ENCODE measurements at places on chromosomes 11 and 22.

DNA sequence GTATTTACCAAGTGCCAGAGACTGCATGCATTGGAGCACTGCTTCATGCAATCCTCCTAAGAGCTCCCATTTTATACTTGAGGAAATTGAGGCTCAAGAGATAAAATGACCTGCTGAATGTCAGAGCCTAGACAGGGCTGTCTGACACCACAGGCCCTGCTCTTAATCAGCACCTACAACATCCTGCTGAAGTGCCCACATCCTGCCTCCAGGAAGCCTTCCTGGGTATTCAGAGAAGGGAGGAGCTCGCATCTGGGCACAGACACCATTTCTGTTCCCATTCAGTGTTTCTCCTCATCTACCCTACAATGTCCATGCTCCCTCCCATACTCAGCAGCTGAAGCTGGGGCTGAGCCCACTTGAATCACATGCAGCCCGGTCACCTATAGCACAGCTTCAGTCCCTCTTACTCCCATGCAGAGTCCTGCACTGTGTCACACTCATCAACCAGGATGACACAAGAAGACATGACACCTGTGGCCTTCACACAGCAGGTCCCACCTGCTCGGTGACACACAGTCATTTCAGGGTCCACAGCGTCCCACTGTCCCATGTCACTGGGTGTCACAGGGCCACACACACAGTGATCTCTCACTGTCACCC is 53.1 kb downstream of the PDE2A start:
- DNase-seq, result no peak

DNA sequence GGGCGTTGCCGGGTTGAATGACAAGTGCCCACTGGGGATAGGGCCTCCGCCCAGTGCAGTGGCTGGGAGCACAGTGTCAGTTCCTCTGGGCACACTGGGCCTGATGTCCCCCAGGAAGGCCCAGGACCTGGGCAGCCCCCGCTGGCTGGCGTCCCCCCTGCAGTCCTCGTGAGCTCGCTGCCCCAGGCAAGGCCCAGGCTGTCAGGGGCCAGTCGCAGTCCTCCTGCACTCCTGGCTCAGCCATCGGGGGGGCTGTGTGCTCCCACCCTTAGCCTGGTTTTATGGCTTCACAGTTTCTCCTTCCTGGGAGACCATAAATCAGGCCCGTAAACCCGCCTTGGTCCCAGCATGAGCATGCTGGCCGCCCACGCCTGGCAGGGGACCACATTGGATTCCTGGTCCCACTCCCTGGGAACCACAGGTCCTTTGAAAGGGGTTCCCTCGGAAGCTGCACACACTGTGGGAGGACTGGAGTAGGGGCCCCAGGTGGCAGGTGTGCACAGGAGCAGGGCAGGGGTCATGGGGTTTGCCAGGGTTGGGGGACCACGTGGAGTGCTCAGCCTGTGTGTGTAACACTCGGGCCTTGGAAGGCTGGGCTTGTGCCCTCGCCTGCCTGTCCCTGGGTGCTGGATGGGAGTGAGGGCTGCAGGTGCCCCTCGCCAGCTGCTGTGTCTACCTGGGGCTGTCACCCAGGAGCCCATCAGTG is 113.6 kb downstream of the KCNQ1OT1 start:
- no peak for DNase-seq

DNA sequence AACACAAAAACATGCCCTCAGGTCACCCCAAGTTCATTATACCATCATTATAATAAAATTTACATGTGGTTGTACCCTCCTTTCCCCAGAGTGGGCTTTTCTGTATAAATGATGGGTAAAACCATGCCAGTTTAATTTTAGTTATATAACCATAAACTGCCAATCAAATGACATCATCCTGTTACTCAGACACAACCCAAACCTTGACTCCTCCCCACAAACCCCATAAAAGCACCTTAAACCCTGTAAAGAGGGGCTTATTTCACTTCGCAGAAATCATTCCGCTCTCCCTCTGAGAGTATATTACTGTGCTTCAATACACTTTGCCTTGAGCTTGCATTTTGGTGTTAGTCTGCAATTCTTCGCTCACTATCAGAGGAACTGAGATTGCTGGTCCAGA is 5.5 kb upstream of the APOL3 start:
- no peak for DNase-seq

GRCh38 chr11:89433278-89433677 is 57.9 kb downstream of the NOX4 start:
- no peak for DNase-seq

DNA sequence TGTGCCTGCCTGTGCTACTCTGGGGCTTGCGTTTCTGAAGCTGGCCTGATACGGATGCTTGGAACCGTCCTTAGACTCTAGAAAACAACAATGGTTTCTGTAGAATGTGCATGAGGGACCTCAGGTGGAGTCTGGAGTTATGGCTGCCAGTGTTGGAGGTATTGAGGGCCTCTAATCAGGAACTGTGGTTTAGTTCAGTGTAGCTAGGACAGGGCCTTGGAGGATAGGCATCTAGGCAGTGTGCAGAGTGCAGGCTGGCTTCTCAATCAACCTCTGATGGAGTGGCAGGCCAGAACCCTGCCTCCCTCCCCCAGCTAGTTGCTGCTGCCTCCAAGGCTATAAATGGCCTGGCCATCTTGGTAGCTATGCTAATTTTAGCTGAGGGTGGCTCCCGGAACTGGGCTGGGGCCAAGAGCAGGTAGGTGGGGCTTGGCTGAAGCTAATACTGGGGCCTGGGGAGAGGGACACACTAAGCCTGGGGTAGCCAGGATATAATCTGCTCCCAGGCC is 4.0 kb downstream of the STIM1 start:
- no peak for DNase-seq

DNA sequence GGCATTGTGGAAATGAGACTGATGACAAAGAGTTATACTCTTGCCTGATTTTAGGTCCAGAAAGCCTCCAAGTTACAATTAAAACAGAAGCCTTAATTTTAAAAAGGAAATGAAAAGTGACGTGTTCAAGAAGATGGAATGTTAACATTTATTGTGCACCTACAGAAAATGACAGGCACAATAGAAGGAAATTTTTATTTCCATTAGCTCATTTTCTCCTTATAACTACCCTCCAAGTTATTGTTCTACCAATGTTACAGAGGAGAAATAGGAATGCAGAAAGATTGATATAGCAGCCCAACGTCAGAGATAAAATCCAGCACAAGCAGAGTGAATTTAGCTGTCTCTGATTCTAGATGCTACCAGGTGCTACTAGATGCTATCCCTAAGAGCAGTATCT is 736.9 kb upstream of the KIRREL3 start:
- DNase-seq, result no peak

DNA sequence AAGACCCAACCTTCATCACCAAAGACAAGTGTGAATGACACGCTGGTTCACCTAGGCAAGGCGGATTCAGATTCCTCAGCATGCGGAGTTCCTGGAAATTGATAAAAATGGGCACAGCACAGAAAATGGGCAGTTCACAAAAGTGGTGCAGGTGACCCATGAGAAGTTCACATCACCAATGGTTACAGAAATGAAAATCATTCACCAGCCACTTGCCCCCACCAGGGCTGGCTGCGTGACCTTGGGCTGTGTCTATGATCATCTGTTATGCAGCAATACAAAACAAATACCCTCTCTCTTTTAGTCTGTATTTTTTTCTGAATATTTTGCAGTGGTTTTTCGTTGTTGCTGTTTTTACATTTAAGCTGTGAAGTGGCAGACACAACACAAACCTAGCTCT is 415.9 kb downstream of the TBC1D22A start:
- no peak for DNase-seq

GRCh38 chr11:64752175-64752970 is 7.4 kb downstream of the PYGM start:
- no peak for DNase-seq

DNA sequence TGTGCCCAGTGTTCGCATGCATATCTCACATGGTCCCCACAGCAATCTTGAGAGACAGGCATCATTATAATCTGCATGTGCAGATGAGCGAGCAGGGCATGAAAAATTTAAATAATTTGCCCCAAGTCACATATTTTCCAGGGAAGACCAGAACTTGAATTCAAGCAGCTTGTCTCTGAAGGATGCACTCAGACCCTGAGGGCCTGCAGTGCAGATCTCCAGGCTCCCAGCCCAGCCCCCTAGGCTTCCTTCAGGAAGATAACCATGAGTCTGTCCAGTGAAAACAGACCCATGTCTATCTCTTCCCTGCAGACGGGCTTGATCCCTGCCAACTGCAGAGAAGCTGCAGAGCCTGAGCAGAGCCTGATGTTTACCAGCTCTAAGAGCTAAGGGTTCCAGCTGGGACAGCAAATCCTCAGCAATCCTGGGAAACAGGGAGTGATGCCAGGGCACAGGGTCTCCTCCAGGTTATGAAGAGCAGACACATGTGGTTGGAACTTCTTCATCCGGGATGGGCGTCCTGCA is 55.1 kb downstream of the NAV2 start:
- DNase-seq, result no peak

GRCh38 chr22:23537416-23537815 is 42.7 kb downstream of the IGLL1 start:
- no peak for DNase-seq

DNA sequence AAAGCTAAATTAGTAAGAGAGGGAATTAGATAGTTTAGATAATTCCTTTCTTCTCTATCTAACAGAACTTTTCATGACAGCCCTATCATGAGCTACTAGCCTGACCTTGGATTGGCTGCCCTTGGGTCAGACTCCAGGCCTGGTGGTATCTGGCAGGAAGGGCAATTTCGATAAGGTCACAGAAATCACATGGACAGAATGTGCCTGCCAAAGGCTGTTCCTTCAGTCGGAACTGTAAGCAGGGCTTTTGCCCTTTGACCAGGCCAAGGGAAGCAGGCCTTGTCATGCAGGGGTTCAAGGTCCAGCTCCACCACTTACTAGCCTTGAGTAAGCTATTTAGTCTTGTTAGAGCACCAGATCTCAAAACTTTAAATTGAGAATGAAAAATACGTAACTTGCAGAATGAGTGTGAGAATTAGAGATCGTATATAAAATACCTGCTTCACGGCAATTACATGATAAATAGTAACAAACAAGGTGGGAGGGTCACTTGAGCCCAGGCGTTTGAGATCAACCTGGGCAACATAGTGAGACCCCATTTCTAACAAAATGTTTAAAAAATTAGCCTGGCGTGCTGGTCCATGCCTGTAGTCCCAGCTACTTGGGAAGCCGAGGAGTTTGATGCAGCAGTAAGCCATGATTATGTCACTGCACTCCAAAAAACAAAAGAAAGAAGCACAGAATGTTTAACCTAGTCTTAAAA is 60.8 kb upstream of the SC5D start:
- DNase-seq, result no peak

DNA sequence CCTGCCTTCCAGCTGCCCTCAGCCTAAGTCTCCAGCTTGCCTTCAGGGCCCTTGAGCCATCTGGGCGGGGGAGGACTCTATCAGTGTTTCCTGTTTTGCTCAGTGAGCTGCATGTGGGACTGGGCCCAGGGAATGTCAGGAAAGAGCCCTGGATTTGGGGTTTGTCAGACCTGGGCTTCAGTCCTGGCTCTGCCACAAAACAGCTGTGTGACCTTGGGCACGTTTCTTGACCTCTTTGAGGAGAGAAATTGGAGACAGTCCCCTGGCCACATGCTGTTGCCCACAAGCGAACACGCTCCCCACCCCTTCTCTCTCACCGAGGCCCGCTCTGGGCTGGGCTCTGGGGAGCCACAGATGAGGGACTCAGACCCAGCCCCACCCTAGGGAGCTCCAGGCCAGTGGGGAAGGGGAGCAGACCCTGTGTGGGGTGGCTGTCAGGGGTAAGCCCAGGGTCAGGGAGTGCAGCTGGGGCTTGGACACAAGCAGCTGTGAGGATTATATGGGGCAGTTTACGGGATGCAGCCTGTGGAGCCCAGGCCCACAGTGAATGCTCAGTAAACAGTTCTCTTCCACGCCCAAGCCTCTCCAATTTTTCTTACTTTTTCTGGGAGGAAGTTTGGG is 12.3 kb downstream of the MYO7A start:
- no peak for DNase-seq

- no peak for DNase-seq
Measured at GRCh38 chr11:33454264-33454663, 197.1 kb downstream of the HIPK3 start.

DNA sequence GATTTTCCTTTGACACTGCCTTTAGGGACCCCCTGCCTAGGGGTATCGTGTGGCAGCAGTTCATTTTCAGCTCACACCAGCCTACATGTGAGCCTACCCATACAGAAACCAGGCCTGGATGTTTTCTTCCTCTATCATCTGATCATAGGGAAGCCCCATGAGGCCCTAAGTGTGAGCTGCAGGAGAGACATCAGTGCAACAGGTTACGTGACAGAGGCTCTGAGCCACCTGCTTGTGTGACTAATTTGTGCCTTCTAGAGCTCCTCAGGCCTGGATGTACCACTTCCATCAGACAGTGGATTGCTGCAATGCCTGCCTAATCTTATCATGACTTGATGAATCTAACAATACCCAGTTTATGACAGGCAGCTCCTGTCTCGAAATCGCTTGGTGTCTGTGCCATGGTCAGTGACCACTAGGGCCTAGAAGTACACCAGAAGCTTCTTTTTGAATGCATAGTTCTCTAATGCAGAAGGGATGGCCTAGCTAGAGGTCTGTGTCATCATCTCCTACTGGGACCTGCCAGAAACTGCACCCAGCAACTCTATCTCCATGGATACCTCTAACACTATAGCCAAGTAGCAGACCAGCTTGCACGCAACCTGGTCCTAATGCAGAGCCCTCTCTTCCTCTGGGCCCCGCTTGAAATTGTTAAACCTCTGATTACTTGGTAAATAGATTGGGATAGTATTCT is 109.7 kb upstream of the CLPB start:
- DNase-seq, result no peak

DNA sequence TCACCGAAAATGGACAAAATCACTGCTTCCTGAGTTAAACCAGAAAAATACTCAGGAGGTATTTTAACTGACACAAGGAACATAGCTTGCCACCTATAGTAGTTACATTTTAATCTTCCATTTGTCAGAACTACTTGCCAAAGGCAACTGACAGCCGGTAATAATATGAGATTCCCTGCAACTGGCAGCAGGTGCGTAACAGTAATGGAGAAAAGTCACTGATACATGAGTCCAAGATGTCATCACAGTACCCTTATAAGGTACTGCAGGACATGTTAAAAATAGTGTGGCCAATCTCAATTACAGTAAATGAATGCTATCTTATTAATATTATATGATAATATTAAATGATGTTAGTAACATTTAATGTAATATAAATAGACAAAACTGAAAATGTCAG is 21.1 kb upstream of the ARHGAP32 start:
- no peak for DNase-seq

- DNase-seq, result no peak
Measured at GRCh38 chr11:118899706-118900360, 16.1 kb downstream of the CXCR5 start.

- DNase-seq, result no peak
Measured at GRCh38 chr11:125374398-125374797, 121.7 kb downstream of the FEZ1 start.

DNA sequence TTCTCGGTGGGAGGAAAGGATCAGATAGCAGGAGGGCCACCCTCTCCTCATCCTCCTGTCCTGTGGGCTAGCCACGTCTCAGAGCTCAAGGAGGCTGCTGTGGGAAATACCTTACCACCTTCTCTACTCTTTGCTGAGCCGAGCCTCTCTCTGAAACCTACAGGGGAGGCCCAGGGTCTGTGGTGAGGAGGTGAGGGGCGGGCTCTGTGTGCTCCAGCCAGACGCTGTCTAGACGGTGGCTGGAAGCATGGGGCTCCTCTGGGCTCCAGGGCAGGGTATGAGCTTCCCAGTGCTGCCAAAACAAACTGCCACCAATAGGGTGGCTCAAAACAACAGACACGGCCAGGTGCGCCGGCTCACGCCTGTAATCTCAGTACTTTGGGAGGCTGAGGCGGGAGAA is 5.5 kb upstream of the TMPRSS6 start:
- DNase-seq, result no peak

All from A549 (cell line).